ENCODE measurements at places on chromosomes 3 and 15.

DNA sequence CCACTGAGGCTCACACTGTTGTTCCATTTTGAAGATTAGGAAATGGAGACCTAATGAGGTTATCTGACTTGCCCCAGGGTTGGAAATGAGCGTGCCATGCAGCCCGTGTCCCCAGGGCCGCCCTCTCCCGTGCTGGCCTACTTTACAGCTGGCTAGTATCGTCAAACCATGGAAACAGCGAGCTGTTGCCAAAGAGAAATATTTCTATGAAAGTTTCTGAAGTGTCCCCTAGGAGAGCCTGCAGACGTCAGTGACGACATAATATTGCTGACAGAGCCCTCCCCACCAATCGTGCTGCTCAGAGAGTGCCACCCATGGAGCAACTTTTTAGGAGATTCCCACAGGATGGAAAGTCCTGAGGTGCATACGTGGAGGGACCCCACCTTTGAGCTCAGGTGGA, 11.2 kb upstream of the FAM174B start:
- H3K4me1 ChIP-seq: no peaks in the 10 kb centered on the region
- no peaks in the 10 kb centered on the region for H3K36me3 ChIP-seq
- DNase-seq: no peak
- no peak overlapping the region for H3K27ac ChIP-seq
- H3K4me3 ChIP-seq: no peak overlapping the region

DNA sequence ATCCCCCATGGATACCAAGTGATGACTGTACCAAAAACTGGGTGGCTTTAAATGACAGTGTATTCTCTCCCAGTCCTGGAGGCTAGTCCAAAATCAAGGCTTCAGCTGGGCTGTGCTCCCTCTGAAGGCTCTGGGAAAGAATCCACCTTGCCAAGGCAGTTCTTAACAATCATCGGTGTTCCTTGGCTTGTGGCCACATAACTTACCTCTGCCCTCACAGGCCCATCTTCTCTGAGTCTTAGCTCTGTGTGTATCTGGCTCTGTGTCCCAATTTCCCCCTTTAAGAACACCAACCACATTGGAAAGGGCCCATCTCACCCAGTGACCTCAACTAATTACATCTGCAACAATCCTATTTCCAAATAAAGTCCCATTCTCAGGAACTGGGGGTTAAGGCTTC, 503.0 kb upstream of the PROK2 start:
- no peak overlapping the region for H3K27ac ChIP-seq
- H3K36me3 ChIP-seq: no peaks in the 10 kb centered on the region
- no peak overlapping the region for H3K4me3 ChIP-seq
- H3K27me3 ChIP-seq: peaks cover 53% of the 10 kb centered on the region

DNA sequence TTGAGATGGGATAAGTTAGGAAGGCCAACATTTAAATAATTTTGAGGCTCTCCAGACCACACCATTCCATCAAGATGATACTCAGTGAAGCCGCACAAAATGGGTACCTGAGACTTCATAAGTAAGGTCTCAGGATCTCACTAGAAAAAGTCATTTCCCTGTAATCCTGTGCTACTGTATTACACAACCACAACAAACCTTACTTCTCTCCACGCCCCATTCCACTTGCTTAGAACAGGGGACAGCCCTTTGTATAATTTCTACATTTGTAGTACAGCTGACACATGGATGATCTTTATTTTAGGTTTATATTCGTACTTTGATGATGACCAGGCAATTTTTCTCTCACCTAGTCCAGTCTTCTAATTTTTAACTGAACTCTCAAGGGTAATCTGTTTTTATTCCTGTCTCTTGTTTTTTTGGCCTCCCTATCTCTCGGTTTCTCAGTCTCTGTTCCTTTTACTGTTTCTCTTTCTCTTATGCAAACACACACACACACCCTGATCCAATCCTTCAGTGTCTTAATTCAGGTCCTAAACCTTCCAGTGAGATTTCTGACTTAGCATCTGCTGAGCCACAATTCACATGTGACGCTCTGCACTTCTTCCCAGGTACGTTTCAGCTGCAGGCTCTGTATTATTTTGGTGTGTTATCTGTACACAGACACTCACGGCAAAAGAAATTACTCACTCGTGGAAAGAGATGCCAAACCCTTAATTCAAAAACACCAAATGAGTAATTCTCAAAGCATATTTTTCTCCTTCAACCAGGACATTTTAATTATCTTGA, 223.2 kb upstream of the THBS1 start:
- peaks cover 44% of the 10 kb centered on the region for H3K27me3 ChIP-seq
- H3K4me1 ChIP-seq: no peaks in the 10 kb centered on the region
- no peak overlapping the region for H3K4me3 ChIP-seq
- DNase-seq: no peak
- H3K36me3 ChIP-seq: no peaks in the 10 kb centered on the region

DNA sequence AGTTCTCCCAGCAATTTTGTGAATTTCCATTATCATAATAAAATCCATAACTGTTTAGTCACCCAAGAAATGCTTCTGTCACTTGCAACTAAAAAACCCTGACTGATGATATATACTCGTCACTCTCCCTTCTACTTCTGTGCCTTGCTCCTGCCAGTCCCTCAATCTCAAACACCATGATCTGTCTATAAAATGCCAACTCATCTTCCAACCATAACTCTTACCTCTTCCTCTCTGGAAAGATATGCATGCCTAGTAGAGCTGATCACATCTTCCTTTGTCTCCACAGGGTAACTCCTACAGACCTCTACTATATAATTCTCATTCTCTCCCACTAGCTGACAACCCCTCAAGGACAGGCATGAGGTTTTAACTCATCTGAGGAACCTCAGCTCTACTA, 5.2 kb upstream of the VEPH1 start:
- no peak for DNase-seq
- H3K4me1 ChIP-seq: no peaks in the 10 kb centered on the region
- no peak overlapping the region for H3K4me3 ChIP-seq
- H3K36me3 ChIP-seq: no peaks in the 10 kb centered on the region
- no peak overlapping the region for H3K27ac ChIP-seq
- peaks cover 10% of the 10 kb centered on the region for H3K27me3 ChIP-seq

GRCh38 chr15:61401903-61402698, 173.0 kb upstream of the RORA start:
- peaks cover 49% of the 10 kb centered on the region for H3K27me3 ChIP-seq
- H3K4me3 ChIP-seq: no peak overlapping the region
- no peak for DNase-seq

DNA sequence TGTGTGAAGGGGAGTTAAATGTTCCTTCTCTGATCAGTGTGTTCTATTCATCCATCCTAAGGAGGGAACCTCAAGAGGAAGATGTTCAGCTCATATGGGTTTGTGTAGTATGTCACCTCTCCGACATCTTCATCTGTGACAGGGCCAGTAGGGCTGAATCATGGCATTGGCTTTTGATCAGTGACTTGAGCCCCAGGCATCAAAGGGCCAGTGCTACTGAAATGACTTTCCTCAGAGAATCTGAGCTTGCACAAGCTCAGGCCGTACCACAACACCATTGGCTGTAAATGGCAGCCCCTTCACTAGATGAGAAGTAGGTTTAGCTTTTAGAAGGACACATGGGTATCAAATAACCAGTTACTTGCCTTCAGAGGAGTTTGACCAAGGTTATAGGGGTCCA, 183.2 kb upstream of the NR2E3 start:
- no peak overlapping the region for H3K4me3 ChIP-seq
- no peaks in the 10 kb centered on the region for H3K36me3 ChIP-seq
- no peaks in the 10 kb centered on the region for H3K4me1 ChIP-seq
- DNase-seq: no peak
- H3K27ac ChIP-seq: no peak overlapping the region

Data from central memory CD8-positive, alpha-beta T cell (primary cell).